Right lobe of liver (tissue), 6 donors: ENCODE measurements at places on chromosomes 4 and X.

DNA sequence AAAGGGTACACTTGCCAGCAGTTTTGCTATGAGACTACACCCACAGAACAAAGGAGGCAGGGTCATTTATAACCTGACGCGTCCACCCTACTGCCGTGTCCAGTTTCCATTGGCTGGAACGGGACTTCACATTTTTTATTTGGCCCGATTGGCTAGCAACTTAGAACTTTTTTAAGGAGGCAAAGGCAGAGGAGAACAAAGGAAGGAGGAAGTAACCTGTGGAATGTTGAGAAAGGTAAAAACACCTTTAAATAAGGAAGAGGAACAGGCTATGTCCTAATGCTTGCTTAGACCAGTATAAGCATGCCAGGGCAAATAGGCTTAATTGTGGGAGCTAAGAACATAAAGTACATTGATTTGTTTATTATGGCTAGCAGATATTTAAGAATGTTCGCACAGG lies 18.7 kb downstream of the KDM6A start:
- no peak for DNase-seq

DNA sequence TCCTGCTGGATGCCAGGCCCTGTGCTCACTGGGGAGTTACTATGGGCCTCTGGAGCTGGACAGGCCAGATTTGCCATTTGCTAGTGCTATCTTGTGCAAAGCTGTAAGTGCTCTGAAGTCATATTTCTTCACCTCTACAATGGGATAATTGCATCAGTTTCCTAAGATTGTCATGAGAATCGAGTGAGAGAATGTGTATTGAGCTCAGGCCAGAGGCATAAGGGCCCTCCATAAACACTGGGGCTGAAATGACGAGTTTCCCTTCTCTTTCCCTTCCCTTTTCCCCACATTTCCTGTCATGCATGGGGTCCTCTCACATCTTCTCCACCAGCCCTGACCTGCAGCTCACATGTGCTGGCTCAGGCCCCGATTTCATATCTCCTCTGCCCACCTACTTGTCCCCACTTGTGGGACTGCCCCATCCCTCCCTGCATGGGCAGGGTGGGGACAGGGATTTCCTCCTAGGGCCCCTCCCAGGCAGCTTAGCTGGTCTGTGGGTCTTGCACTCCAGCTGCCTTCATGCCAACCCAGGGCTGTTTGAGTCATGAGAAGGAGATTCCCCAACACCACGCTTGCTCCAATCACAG lies 358.8 kb downstream of the MID1IP1 start:
- no peak for DNase-seq

- DNase-seq, result no peak
Observed at GRCh38 chrX:17164941-17165340, 210.1 kb upstream of the NHS start.

- no peak for DNase-seq
Observed at GRCh38 chr4:182188622-182189021, 54.6 kb upstream of the TENM3 start.

- DNase-seq, result no peak
Observed at GRCh38 chr4:30385650-30386049, 334.5 kb upstream of the PCDH7 start.

- DNase-seq, result no peak
Observed at GRCh38 chrX:17814557-17814956, 46.5 kb downstream of the RAI2 start.

GRCh38 chr4:7699031-7699430 lies 240.6 kb downstream of the AFAP1 start:
- DNase-seq, result no peak

DNA sequence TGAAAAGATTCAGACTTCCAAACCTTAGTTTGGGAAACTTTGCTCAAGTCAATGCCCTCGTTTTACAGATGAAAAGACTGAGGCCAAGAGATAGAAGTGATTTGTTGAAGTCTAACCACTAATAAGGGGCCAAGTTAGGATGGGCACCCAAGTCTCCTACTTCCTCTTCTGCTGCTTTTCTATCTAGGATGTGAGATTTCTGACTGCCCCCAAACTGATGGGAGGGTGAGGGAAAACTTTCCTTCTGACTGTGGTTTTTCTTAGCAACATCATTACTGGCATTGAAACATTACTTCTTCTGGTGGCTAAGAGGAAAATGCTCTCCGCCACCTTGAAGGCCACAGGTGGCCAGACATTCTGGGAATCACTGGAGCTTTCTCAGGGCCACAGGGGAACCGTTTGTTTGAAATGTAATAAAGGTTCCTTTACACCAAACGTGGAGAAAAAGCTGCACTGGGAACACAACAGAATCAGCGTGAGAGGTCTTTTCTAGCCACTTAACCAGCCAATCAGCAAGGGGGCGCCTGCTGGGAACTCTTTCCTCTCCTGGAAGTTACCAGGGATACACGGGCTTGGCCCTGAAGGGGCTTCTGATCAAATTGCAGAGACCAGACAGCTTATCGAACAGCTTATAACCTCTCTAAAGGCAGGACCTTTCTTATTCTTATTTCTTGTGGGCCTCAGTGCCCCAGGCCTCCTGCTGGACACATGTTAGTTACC lies 115.9 kb upstream of the TEX13D start:
- no peak for DNase-seq

DNA sequence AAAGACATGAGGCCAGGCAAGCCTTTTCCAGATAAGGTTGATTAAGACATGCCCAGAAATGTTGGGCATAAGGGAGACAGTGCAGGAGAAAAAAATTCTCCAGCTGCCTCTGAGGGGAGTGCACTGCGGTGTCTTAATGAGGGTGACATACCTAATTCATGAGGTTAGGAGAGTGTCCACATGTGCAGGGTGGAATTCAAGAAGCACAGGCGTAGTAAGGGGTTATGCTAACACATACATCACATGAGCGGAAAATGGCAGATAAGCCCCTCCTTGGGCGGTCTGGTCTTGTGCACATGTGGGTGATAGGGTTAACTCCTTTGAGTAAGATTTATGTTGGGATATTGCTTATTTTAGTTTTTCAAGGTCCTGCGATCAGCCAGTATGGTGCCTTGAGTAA lies 122.4 kb downstream of the PHKA2 start:
- no peak for DNase-seq

DNA sequence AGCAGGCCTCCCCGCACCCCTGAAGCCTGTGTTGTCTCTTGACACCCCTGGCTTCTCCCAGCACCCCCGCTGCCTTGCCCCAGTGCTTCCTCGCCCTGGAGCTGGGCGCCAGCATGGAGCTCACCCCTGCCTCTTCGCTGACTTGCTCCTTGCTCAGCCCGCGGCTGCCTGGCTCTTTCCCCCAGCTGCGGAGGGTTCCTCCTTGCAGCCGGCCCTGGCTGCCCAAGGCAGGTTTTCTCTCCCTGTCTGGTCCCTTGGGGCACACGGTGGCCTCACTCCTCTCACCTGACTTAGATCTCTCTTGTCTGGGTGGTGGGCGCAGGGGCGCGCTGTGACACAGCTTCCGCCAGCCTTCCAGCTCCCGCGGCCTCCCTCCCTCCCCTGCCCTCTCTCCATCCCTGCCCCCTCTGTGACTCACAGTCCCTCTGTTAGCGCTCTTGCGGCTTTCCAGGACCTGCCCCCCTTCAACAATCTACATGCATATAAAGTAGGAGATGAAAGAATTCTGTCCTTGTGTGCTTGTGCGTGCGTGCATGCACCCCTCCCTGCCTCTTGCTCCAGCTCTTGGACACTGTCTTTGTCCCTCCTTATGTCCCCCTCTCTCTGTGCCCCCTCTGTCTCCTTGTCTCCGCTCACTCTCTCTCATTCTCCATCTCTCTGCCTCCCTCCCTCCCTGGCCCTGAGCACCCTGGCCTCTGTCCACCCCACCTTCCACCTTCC lies 2.2 kb downstream of the PLXNB3 start:
- DNase-seq, result peak; percentile 30

DNA sequence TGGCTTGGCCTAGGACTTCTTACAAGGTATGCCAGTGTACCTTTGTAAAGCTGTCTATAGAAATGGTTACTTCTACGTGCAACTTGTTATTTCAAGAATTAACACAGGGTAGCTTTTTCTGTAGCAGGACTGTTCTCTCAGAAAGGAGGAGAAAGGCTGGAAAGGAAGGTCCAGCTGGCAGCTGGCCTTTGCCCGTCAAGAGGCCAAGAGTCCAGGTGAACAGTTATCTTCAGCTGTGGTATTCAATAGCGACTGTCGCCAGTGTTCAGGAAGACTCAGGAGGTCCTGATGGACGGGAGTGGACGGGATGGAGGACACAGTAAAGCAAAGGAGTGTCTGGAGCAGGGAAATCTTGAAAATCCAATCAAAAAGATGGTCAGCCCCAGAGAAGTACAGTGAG lies 4.7 kb downstream of the CYP4V2 start:
- DNase-seq, result peak; percentile 68

DNA sequence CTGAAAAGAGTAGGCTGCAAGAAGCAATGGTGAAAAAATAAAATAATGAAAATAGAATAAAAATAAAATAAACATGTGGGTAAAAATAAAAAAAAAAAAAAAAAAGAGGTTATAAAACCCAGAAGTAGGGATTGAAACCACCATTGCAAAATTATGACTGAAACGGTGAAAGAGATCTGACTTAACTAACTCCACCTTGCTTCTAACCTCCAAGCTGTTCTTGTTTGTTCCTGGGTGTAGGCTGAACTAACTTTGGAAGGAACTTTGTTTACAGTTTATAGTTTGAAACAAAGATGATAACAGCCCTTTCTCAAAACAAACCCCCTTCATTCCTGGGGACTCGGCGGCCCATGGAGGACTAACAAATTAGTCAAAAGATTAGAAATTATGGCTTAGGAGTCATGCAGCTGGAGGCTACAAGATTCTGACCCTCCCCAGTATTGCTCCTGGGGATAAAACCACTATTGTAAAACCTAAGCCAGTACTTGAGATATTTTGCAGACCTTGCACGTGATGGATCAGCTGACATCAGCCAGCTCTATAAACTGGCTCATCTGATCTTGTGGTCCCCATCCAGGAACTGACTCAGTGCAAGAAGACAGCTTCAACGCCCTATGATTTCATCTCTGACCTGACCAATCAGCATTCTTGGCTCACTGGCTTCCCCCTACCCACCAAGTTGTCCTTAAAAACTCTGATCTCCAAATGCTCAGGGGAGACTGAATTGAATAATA lies 30.4 kb downstream of the DDX60L start:
- no peak for DNase-seq

DNA sequence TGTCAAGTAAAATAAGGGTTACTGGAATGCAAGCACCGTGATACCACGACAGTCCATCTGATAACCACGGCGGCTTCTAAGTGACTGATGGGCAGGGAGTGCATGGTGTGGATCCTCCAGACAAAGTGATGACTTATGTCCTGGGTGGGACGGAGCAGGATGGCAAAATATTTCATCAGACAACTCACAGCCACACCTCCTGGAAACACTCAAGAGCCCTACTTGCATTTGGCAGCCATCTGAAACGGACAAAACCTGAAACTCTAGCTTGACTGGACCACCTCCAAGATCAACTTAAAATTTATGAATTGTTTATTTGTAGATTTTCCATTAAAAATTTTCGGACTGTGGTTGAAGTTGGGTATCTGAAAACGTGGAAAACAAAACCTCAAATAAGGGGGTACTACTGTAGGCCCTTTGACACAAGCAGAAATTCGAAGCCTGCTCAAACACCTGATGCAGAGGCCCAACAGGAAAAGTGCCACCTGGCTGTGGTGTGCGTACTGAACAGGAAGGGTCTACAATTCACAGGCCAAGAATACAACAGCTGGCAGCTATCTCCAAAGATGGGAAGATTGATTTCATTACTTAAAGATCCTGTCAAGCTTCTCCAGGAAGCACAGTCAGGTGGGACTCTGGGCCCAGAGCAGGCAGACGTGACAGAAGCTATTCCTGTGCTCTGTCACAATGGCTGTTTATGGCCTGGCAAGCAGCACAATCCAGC lies 26.0 kb downstream of the LRIT3 start:
- DNase-seq, result no peak

- no peak for DNase-seq
Observed at GRCh38 chrX:133516686-133517085, 101.4 kb upstream of the GPC4 start.

GRCh38 chr4:185512516-185512915 lies 22.8 kb downstream of the PDLIM3 start:
- DNase-seq, result no peak

- no peak for DNase-seq
Observed at GRCh38 chr4:86857341-86858052, 8.3 kb upstream of the SLC10A6 start.

DNA sequence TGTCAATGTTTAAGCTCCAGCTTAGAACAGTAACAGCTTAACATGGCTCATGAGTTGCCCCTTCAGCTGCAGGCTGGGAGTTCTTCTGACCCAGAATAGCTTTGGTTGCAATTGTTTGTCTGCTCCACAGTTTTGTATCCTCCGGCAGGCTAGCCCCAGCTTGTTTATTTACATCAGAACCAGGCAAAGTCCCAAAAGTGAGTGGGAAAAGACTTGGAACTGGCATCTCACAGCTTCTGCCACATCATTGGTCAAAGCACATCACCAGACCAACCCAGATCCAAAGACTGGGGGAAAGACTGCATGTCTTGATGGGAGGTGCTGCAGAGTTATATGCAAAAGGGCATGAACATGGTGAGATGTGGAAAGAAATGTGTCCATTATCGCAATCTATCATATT lies 231.2 kb upstream of the CPEB2 start:
- no peak for DNase-seq

DNA sequence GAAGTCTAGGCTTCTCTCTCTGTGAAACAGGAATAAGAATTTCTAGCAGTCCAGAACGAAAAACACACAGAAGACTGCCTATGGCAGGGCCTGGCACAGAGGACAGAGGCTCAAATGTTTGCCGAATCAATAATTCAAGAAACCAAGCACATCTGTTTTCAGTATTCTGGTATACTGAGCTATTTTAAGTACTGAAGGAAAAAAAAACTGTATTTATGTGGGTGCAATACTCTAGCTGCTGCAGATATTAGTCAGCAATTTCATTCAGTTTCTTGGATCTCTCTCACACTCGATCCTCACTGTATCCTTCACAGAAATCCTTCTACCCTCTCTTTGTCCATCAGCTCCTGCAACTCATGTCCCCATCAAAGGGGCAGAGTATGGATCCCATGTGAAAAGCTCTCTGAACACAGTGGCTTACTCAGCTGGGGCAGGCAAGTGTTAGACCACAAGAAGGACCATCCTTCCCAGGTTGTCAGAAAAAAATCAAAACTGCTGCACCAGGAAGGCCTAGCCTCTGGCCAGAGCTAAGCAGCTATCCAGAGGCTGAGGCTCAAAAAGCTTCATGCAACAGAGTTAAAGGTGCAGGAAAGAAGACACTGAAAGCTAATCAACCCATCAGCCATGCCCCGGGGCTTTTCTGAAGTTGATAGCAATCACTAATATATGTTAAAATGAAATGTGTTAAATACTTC lies 9.1 kb upstream of the USO1 start:
- no peak for DNase-seq

- no peak for DNase-seq
Observed at GRCh38 chr4:3310301-3311094, 17.7 kb downstream of the RGS12 start.

- DNase-seq, result no peak
Observed at GRCh38 chr4:184795214-184795844, 30.4 kb downstream of the ACSL1 start.

- no peak for DNase-seq
Observed at GRCh38 chr4:153531976-153532626, 65.9 kb downstream of the TMEM131L start.

DNA sequence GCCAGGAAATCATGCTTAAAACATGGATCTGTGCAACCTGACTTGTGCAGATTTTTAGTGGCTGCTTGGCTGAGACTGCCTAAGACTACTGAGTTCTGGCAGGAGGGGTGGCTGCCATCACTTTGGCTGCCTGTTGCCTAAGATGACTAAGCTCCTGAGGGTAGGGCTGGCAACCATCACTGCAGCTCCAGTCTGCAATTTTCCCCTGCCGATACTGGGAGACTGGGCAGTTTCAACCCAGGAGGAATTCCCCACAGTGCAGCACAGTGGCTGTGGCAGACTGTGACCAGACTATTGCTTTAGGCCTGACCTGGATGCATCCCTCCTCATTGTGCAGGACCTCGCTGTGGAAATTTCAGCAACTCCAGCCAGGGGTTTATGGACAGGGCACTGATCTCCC lies 544.9 kb downstream of the ANKRD50 start:
- DNase-seq, result no peak
